ENCODE measurements at places on chromosomes 3 and 15.

DNA sequence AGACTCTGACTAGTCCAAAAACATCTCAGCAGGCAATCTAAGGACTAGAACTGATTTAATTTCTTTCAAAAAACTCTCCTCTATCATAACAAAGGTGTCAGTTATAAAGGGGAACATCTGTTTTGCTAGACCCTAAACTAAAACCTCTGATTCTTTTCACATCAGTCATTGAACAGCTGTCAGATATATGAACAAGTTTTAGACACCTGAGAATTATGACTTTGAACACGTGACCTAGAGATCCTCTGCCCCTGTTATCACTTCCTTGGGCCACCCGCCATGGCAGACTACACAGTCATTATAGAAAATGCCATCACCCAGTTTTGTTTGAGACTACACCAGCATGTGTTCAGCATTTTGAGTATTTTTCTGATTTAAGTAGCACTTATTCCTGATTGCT is 282.3 kb upstream of the TBL1XR1 start:
- no peak for DNase-seq

DNA sequence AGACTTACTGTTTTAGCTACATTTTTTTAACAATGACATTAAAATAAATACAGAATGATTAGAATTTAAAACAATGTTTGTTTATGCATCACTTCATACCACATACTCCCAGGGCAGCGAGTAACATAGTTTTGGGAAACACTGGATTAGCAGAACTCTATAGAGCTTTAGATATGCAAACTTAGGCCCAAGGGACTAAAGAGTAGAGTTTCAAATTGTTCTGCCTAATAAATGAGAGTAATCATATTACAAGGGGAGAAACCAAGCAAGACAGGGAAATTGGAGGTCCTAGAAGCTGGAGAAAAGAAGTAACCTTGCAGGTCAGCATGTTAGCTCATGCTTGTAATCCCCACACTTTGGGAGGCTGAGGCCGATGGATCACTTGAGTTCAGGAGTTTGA is 3.6 kb upstream of the DAZL start:
- DNase-seq: no peak

DNA sequence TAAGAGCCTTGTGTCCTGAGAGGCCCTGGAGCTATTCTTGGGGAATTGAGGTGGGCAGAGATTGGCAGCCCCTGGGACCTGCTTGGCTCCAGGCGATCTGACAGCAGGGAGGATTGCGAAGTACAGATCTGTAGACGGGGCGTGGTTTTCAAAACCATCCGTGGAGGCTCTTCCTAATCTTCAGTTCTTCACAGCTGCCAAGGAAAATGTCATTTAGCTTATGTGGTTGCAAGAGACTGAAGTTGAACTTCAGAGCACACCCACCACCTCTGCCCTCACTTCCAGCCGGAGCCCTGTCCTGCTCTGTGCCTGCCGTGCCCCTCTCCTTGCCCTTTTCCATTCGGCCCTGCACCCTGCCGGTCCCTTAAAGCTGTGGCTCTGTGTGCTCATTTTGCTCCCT is 12.9 kb downstream of the NISCH start:
- no peak for DNase-seq

GRCh38 chr3:37115446-37115845 is 58.9 kb downstream of the LRRFIP2 start:
- DNase-seq: no peak

DNA sequence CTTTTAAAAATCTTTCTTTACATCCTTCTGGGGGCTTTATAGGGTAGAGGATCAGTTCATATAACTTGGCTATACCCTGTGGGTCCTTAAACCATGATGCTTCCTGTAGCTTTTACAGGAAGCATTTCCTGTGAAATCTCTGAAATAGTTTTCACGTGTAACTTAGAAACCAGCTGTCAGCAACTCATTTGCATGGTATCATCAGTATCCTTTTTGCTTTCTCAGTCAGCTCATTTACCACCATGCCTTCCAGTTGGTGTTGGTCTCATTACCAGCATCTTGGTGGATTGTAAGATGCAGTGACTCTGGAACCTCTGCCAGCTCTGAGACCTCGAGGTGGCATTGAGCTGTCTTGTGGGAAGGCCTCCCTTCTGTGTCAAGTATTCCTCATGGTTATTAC is 96.7 kb upstream of the MYZAP start:
- DNase-seq: no peak
